ENCODE measurements at places on chromosomes 2 and 18. TPM values are rescaled to one million over a fixed set of nuclear protein-coding genes. Genes with fewer than 3 reads are reported as not detected.

GPR39 gene
- 34.2 TPM for total RNA-seq

RNU2-63P gene
- total RNA-seq, result not detected

IMPA2 gene
- 4.7 TPM for total RNA-seq

CCDC141 gene
- total RNA-seq, result not detected

RBBP8 gene
- 36.1 TPM for total RNA-seq

RAB6C gene
- total RNA-seq, result 1.2 TPM

CNNM4 gene
- total RNA-seq, result 7.0 TPM

IL37 gene
- total RNA-seq, result not detected

CHAC2 gene
- total RNA-seq, result 1.6 TPM

MRO gene
- total RNA-seq, result not detected

G6PC2 gene
- not detected for total RNA-seq

PLCL1 gene
- 0.11 TPM for total RNA-seq

DCDC2C gene
- not detected for total RNA-seq

LTBP1 gene
- total RNA-seq, result 265 TPM

CLEC4F gene
- not detected for total RNA-seq

MC4R gene
- total RNA-seq, result not detected

HRH4 gene
- not detected for total RNA-seq

C1GALT1C1L gene
- 1.3 TPM for total RNA-seq

RGPD4 gene
- not detected for total RNA-seq

GIGYF2 gene
- total RNA-seq, result 41.2 TPM

GNAL gene
- 0.43 TPM for total RNA-seq

LNPK gene
- total RNA-seq, result 47.5 TPM

ABCG8 gene
- not detected for total RNA-seq

CAPN14 gene
- total RNA-seq, result under 0.01 TPM
